ENCODE measurements at places on chromosomes 1 and 21. TPM values are rescaled to one million over a fixed set of nuclear protein-coding genes. Genes with fewer than 3 reads are reported as not detected.

- no peaks in the 10 kb centered on the region for H3K27me3 ChIP-seq
- H3K4me3 ChIP-seq: no peak overlapping the region
- no peak overlapping the region for H3K27ac ChIP-seq
- H3K4me1 ChIP-seq: no peaks in the 10 kb centered on the region
Measured at GRCh38 chr1:6461051-6461530, 4.9 kb downstream of the TNFRSF25 start.

DNA sequence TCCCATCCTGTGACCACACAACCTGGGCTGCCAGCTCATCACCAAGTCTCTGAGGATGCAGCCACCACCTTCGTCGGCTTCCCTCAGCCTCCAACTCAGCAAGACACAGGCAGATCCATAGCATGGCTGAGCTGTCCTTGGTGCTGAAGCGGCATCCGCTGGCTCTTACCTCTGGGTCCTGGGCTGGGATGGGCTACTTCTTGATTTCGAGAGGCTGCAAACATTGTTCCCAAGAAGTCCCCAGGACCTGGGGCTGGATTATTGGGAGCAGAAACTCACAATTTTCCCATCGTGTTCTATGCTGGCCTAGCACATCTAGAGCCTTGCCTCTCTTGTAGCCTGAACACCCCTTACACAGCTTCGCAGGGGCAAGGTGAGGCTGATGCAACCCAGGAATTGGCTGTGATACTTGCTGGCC, 24.9 kb upstream of the C1QA start:
- H3K27ac ChIP-seq: no peak overlapping the region
- H3K27me3 ChIP-seq: no peaks in the 10 kb centered on the region
- H3K4me3 ChIP-seq: no peak overlapping the region
- peak; percentile 71 for DNase-seq
- H3K4me1 ChIP-seq: no peaks in the 10 kb centered on the region
- H3K36me3 ChIP-seq: no peaks in the 10 kb centered on the region

- H3K4me1 ChIP-seq: no peaks in the 10 kb centered on the region
- no peak overlapping the region for H3K4me3 ChIP-seq
- H3K36me3 ChIP-seq: no peaks in the 10 kb centered on the region
- no peaks in the 10 kb centered on the region for H3K27me3 ChIP-seq
- DNase-seq: no peak
Measured at GRCh38 chr1:29322861-29323585, 86.7 kb downstream of the PTPRU start.

- no peak overlapping the region for H3K4me3 ChIP-seq
- H3K27ac ChIP-seq: no peak overlapping the region
- H3K36me3 ChIP-seq: no peaks in the 10 kb centered on the region
- H3K4me1 ChIP-seq: 0 out of 2 replicates have a peak, but pooled peaks cover 3% of the 10 kb centered on the region
- no peaks in the 10 kb centered on the region for H3K27me3 ChIP-seq
- DNase-seq: no peak
Measured at GRCh38 chr1:25106352-25106751, 126.0 kb downstream of the SYF2 start.

DNA sequence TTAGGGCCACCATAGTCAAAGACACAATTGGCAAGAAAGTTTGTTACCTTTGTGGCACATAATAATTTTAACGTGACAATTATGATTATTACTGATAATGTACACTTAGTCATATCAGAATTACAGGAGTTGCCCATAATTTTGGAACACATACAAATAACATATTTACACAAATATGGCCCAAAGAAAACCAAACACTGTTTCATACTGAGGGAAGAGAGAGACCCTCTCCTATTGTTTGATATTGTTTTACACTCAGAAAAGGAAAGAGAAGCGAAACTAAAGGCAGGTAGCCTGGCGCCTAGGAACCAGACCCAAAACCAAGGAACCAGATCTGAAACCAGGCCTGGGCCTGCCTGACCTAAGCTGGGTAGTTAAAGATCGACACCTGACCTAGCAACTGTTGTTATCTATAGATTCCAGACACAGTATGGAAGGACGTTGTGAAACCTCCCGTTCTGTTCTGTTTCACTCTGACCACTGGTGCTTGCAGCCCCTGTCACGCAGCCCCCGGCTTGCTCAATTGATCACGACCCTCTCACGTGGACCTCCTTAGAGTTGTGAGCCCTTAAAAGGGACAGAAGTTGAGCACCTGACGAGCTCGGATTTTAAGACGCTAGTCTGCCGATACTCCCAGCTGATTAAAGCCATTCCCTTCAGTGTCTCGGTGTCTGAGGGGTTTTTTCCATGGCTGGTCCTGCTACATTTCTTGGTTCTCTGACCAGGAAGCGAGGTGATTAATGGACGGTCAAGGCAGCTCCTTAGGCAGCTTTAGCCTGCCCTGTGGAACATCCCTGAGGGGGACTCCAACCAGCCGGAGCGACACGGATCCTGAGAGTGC, 27.9 kb downstream of the C1orf115 start:
- peak overlapping the region; percentile 6 for H3K4me3 ChIP-seq
- H3K4me1 ChIP-seq: peaks cover 21% of the 10 kb centered on the region
- H3K27ac ChIP-seq: peak overlapping the region; percentile 1
- H3K27me3 ChIP-seq: no peaks in the 10 kb centered on the region

GRCh38 chr1:232454227-232454886, 175.6 kb downstream of the SIPA1L2 start:
- no peak overlapping the region for H3K4me3 ChIP-seq
- no peak overlapping the region for H3K27ac ChIP-seq
- no peaks in the 10 kb centered on the region for H3K27me3 ChIP-seq
- no peaks in the 10 kb centered on the region for H3K36me3 ChIP-seq
- no peak for DNase-seq

GRCh38 chr1:162319493-162320175, 57.0 kb downstream of the SPATA46 start:
- no peaks in the 10 kb centered on the region for H3K27me3 ChIP-seq
- no peak for DNase-seq
- no peaks in the 10 kb centered on the region for H3K36me3 ChIP-seq
- no peak overlapping the region for H3K4me3 ChIP-seq
- no peaks in the 10 kb centered on the region for H3K4me1 ChIP-seq

DNA sequence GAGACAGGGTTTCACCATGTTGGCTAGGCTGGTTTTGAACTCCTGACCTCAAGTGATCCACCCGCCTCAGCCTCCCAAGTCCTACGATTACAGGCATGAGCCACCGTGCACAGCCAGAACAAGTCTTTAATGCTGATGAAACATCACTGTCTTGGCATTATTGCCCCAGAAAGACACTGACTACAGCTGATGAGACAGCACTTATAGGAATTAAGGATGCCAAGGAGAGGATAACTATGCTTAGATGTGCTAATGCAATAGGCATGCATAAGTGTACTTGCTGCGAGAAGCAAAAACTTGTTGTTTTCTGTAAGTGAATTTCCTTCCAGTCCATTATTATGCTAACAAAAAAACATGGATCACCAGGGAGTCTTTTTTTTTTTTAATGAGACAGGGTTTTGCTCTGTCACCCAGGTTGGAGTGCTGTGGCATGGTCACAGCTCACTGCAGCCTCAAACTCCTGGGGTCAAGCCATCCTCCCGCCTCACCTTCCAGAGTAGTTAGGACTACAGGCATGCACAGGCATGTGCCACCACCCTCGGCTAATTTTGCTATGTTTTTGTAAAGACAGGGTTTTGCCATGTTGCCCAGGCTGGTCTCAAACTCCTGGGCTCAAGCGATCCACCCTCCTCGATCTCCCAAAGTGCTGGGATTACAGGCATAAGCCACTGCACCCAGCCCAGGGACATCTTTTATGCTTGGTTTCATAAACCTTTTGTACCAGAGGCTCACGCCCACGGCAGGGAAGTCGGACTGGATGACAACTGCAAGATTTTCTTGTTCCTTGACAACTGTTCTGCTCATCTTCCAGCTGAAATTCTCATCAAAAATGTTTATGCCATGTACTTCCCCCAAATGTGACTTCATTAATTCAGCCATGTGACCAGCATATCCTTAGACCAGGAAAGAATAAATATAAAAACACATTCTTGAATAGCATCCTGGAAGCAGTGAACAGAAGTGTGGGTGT, 23.1 kb downstream of the RHEX start:
- no peak overlapping the region for H3K4me3 ChIP-seq
- H3K4me1 ChIP-seq: no peaks in the 10 kb centered on the region
- no peak overlapping the region for H3K27ac ChIP-seq
- no peak for DNase-seq
- H3K36me3 ChIP-seq: no peaks in the 10 kb centered on the region

GRCh38 chr1:184827600-184828368, 73.1 kb upstream of the EDEM3 start:
- DNase-seq: peak; percentile 66
- peak overlapping the region; percentile 69 for H3K27ac ChIP-seq
- H3K27me3 ChIP-seq: no peaks in the 10 kb centered on the region
- no peaks in the 10 kb centered on the region for H3K36me3 ChIP-seq
- H3K4me3 ChIP-seq: no peak overlapping the region

- no peak overlapping the region for H3K4me3 ChIP-seq
- H3K4me1 ChIP-seq: no peaks in the 10 kb centered on the region
Measured at GRCh38 chr1:220409771-220410595, 118.0 kb upstream of the MARK1 start.

DNA sequence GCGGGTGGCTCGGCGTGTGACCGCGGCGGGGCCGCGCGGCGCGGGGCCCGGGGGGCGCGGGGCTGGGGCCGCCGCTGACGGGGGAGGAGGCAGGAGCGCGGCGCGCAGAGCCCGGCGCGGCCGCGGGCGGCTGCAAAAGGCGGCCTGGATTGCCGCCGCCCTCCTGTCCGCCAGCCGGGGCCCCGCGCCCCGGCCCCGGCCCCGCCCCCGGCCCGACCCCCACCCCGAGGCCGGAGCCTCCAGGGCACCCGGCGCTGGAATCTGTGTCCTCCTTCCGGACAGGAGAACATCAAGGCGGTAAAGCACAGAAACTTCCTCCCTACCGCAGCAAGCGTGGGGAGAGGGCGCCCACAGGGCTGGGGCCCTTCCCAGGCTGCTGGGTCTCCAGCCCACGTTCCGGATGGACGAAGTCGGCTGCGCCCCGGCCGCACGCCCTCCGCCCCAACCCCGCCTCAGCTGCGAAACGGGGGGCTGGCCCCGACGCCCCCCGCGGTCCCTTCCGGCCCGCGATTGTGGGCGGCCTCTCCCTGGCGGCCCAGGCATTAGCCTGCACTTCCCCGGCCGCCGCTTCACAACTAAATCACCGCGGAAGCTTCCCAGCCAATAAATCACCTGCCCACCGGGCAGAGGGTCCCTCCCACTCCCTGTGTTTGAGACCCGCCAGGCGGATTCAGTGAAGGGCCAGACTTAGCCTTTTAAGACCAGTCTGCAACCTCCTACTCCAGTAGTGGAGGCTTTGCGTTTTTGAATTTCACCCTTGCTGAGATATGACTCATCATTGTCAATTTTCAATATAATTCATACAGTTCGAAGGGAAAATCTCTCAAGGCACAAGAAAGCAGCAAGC, 106.0 kb downstream of the SLC45A1 start:
- peaks cover 32% of the 10 kb centered on the region for H3K36me3 ChIP-seq
- peaks cover 73% of the 10 kb centered on the region for H3K4me1 ChIP-seq
- peak; percentile 90 for DNase-seq

DNA sequence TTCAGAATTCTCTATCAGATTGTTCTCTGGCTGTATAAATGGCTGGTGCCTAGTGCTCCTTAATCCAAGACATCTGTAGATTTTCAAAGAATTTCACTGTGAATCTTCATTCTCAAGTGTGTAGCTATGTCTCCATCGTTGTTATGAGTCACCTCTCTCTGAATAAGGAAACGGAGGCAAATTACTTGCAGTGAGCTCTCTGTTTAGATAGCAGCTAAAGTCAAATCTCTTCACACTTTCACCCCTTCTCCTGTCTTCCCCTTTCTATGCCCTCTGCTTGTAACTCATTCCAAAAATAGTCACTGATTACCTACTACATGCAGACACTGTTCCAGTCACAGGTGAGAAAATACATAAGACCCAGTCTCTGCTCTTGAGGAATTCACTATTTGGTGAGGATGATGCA, 39.7 kb downstream of the CHML start:
- H3K27ac ChIP-seq: no peak overlapping the region
- H3K27me3 ChIP-seq: no peaks in the 10 kb centered on the region
- H3K4me3 ChIP-seq: no peak overlapping the region
- no peaks in the 10 kb centered on the region for H3K36me3 ChIP-seq
- H3K4me1 ChIP-seq: peaks cover 47% of the 10 kb centered on the region
- DNase-seq: peak; percentile 80

- H3K27me3 ChIP-seq: no peaks in the 10 kb centered on the region
- H3K4me1 ChIP-seq: peaks cover 15% of the 10 kb centered on the region
- H3K27ac ChIP-seq: no peak within 1 kb of the TSS
Measured at GRCh38 chr1:35573198-35574124, at the start of gene TFAP2E. Gene TFAP2E, plus strand, starts transcription at chr1:35573314. Its CDS starts 264 bp downstream, at chr1:35573578.

DNA sequence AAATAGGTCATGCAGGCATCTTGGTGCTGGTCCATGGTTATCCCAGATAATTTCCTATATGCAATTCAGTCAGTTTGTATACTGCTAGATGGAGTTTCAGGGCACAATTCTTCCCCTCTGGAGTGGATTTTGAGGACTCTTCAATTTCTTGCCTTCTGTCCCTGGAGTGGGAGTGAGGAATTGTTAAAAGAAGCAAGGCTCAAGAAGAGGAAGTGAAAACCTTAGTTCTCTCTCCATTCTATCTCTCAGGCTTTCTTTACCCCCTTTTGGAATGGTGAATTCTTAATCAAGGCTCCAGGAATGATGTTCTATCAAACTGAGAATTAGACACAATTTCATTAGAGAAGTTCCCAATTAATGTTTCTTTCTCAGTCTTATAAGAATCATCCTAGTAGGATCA, 67.1 kb downstream of the RWDD3 start:
- H3K27me3 ChIP-seq: no peaks in the 10 kb centered on the region
- DNase-seq: no peak
- no peaks in the 10 kb centered on the region for H3K4me1 ChIP-seq
- H3K36me3 ChIP-seq: no peaks in the 10 kb centered on the region
- H3K4me3 ChIP-seq: no peak overlapping the region

GRCh38 chr1:57485643-57486042, 61.8 kb upstream of the DAB1 start:
- H3K4me3 ChIP-seq: no peak overlapping the region
- DNase-seq: peak; percentile 32
- no peak overlapping the region for H3K27ac ChIP-seq

- H3K4me1 ChIP-seq: no peaks in the 10 kb centered on the region
- H3K4me3 ChIP-seq: no peak overlapping the region
- no peak overlapping the region for H3K27ac ChIP-seq
- no peaks in the 10 kb centered on the region for H3K27me3 ChIP-seq
Measured at GRCh38 chr1:119834990-119835389, 23.7 kb upstream of the REG4 start.

Gene OR2L3
- not detected for total RNA-seq

Gene PLXNA2
- not detected for total RNA-seq

Gene UBXN11
- total RNA-seq: 20.7 TPM

Gene SMCP
- total RNA-seq: not detected

Gene CHI3L2
- not detected for total RNA-seq

Gene SPRR2B
- not detected for total RNA-seq

Gene ZFP69B
- total RNA-seq: 11.1 TPM
